Substantia nigra (tissue), 51 donors: ENCODE measurements at places on chromosomes 2 and 18.

GRCh38 chr2:175251425-175252041 is 70.0 kb upstream of the ATP5MC3 start:
- no peak for DNase-seq

GRCh38 chr2:10097352-10098148 is 17.3 kb upstream of the CYS1 start:
- DNase-seq, result no peak

GRCh38 chr2:225340923-225341322 is 58.6 kb upstream of the NYAP2 start:
- DNase-seq, result no peak

DNA sequence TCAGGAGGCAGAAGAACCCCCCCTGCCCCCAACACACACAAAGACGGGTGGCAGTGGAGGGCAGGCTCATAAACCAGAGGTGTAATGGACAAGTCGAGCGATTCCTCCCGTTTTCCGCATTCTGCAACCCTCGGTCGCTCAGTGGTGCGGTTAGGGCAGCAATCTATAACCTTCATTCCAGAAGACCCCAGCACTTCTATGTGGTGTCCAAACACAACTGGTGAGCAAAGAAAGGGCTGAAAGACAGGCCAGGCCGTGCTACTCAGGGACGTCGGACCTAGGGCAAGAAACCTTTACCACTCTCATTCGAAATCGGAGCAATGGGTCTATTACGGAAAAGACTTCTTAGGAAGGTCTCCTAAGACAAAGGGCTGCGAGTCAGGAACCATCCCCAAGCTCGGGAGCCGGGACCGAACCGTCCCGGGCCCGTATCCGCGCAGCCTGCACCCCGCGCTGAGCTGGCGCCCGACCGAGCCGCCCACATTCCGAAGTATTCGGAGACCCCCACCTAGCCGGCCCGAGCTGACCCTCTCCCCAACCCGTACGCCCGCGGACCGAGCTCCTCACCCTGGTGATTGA is 568 bp downstream of the ARL5A start:
- no peak for DNase-seq

DNA sequence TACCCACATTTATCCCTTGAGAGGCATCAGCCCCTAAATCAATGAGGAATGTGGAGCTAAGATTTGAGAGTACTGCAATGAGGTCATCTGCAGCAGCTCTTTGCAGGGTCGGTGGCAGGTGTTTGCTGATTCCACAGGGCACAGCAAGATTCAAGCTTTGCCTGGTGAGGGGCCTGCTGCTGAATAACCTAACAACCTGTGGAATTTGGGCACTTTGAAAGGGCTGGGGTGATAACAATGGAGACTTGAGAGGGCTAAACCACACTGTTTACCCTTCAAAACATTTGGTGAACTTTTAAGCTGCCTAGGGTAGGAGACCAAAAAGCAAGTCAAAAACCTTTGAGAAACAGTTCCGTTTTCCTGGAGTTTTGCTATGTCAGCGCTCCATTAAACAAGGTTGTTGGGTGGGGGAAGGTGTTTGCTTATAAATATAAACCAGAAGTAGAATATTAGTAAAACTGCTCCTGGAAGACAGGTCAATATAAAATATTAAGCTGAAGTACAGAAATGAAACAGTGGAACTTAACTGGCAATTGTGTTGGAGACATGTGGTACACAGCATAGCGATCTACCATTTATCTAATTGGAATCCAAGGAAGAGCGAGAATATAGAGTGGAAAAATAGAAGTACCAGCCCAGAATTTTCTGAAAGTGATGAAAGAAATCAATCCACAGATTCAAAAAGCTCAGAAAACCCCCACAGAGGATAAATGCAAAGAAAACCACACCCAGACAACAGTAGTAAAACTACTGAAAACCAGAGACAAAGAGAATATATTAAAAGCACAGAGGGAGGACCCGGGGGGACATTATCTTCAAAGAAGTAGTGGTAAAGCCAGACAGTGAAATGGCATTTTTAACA is 15.7 kb downstream of the COPS8 start:
- no peak for DNase-seq
